ENCODE measurements at places on chromosomes 12 and 14.

- peak; percentile 77 for DNase-seq
These were observed 353.8 kb downstream of the AACS start for GRCh38 chr12:125418902-125419564.

DNA sequence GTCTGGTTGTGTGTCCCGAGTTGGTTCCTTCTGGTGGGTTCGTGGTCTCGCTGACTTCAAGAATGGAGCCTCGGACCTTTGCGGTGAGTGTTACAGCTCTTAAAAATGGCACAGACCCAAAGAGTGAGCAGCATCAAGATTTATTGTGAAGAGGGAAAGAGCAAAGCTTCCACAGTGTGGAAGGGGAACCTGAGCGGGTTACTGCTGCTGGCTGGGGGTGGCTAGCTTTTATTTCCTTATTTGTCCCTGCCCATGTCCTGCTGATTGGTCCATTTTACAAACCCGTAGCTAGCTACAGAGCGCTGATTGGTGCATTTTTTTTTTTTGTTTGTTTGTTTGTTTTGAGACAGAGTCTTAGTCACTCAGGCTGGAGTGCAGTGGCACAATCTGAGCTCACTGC lies 29.3 kb downstream of the FGF6 start:
- no peak for DNase-seq

- peak; percentile 32 for DNase-seq
These were observed 1598.3 kb downstream of the AACS start for GRCh38 chr12:126663304-126664094.

DNA sequence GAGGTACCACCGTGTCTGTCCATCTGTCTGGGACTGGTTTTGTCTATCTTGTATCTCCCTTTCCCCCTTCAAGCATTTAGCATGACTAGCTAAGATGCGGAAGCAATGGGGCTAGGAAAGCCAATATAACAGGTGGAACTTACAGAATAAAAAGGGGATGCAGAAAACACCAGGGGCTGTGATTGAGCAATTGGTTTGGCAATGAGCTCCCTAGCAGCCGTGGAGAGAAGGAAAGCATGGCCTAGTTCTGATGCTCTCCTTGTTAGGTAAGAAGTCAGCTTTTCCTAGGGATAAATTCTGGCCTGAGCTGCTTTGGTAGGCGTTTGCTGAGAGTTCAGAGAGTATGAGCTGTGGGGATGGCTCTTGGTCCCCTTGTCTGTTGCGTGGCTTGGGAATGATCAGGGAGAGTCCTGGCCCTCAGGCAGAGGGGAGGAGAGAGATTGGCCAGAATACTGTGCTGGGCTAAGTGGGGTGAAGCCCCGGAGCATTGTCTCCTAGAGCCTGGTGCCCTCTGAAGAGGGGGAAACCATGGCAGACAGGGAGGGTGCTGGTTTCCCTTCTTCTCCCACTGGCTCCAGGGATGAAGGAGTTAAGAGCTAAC lies 7.1 kb downstream of the SETD1B start:
- no peak for DNase-seq

DNA sequence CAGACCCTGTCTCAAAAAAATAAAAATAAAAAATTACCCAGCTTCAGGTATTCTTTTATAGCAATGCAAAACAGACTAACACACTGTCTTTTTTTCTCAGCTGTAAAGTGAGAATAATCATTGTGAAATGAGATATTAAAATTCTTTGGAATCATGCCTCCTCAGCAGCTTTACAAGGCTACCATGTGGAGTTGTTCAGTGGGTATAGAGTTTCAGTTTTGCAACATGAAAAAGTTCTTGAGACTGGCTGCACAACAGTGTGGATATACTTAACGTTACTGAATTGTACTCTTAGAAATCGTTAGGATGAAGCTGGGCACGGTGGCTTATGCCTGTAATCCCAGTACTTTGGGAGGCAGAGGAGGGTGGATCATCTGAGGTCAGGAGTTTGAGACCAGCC lies 15.7 kb upstream of the MAPKAPK5 start:
- no peak for DNase-seq

GRCh38 chr12:120783197-120783596 lies 57.6 kb downstream of the ACADS start:
- no peak for DNase-seq

GRCh38 chr12:81094718-81095360 lies 17.0 kb downstream of the ACSS3 start:
- no peak for DNase-seq

DNA sequence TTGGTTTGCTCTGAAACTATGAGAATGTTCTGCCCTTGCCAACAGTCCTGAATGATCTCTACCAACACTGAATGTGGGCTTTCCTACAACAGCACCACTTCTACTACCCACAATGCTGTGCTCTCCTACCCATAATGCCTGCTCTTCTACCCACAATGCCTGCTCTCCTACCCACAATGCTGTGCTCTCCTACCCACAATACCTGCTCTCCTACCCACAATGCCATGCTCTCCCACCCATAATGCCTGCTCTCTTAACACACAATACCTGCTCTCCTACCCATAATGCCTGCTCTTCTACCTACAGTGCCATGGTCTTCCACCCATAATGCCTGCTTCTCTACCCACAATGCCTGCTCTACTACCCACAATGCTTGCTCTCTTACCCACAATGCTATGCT lies 92.3 kb downstream of the KCNK13 start:
- DNase-seq = no peak

DNA sequence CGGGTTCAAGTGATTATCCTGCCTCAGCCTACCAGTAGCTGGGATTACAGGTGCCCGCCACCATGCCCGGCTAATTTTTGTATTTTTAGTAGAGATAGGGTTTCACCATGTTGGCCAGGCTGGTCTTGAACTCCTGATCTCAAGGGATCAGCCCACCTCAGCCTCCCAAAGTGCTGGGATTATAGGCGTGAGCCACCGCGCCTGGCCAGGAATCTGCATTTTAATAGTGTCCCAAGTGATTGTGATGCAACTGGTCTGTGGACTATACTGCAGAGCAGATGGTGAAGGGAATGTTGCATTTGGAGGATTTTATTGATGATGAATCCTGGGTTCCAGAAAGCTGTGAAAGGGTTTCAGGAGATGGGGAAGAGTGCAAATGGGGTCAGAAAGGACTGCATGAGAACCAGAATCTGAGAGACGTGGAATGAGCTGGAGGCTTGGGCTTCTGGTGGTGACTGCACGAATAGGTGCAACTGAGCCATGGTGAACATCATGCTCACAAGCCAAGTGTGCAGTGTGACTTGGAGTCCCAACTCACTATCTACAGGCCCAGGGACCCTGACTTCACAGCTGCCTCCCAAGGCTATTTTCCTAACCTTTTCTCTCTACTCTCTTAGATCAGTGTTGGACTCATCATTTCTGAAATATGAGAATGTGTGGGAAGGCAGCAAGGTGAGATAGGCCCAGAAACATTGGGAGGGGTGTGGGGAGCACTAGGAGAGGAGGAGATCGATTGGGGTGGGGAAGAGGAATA lies 4.5 kb downstream of the RPS26 start:
- DNase-seq = no peak

GRCh38 chr12:47766502-47767215 lies 6.4 kb upstream of the SLC48A1 start:
- DNase-seq = peak; percentile 34

GRCh38 chr12:128513831-128514230 lies 246.9 kb downstream of the TMEM132C start:
- no peak for DNase-seq

DNA sequence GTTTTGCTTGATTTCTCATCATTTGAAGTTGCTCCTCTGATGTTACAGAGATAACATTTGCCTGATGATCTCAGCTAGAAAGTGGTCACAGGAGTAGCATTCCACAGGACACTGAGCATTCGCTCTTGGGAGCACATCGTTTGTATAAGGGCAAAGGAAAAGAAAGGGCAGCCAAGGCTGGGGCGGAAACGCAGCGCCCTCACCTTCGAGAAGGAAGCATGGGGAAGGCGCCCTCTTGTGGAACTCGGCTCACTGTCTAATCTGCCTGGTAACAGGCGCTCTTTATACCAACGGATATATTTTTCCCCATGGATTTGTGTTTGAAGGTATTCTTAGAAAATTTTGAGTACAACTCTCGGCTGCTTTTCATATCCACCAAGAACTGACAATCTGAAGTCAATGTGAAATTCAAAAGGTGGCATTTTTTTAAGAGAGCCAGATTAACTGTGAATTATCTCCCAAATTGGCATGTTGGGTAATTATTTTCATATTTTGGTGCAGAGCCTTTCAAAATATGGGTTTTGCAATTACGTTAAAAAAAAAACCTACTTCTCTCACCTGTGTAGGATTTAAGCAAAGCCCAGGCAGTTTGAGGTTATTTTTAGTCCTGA lies 172.7 kb downstream of the CAND1 start:
- DNase-seq = peak; percentile 85

DNA sequence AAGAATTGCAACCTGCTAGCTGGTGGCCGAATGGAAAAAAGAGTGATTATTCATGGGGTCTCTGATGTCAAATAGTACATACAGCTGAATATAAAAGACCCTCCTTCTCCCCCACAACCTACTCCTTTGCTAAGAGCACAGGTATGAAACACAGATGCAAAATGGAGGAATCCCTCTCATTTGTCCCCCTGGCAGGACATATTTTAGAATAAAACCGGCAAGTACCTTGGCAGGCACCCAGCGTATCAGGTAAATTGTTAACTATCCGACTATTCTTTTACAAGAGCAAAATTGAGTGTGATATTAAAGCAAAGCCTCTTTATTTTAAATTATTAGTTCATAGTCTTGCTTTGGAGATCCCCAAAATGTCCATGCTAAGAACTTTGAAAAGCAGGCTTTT lies 73.7 kb upstream of the USP44 start:
- no peak for DNase-seq

GRCh38 chr14:103916636-103917262 lies 11.5 kb upstream of the TDRD9 start:
- DNase-seq = no peak

GRCh38 chr14:23094666-23095195 lies at the start of gene ACIN1:
Gene ACIN1, minus strand, starts transcription at chr14:23095136. Its CDS starts 24 bp downstream, at chr14:23095112.
- DNase-seq = peak; percentile 94

DNA sequence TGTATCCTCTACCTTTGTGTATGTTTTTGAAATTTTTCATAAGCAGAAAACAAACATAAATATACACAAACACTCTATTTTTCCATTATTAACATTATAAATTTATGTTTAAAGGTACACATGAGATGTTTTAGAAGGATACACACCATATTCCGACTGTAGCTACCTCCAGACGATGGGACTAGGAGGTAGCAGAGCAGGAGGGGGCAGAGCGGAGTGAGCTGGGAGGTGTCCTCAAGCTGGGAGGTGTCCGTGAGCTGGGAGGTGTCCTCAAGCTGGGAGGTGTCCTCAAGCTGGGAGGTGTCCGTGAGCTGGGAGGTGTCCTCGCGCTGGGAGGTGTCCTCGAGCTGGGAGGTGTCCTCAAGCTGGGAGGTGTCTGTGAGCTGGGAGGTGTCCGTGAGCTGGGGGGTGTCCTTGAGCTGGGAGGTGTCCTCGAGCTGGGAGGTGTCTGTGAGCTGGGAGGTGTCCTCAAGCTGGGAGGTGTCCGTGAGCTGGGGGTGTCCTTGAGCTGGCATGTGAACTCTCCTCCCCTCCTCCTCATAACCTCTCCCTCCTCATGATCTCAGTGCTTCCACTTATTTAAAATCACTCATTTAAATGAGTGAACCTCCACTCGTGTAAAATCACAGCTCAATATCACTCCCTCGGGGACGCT lies 346.9 kb upstream of the SFSWAP start:
- no peak for DNase-seq

- no peak for DNase-seq
These were observed 248.5 kb downstream of the RERGL start for GRCh38 chr12:17841496-17841895.

DNA sequence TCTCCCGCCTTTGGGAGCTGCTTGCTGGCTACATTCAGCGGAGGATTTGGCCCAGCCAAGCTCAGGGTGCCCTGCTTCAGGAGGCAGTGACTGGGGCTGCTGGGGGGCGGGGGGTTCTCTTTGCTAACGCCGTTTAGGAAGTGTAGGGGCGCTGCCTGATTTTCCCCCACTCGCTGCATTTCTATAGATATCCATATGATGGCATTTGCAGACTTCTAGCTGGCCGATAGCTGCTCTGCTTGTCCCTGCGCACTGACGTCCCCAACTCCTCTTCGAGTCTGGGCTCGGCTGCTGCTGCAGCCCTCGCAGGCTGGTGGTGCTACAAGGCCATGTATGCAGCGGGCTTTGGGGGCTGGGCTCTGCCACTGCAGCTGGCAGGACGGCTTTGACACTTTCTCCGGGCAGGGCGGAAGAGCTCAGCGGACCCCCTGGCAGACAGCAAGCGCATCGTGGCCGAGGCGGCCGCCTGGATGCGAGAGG lies 3.1 kb downstream of the LRFN5 start:
- no peak for DNase-seq

- DNase-seq = no peak
These were observed 28.4 kb downstream of the HSPB8 start for GRCh38 chr12:119207063-119207560.

DNA sequence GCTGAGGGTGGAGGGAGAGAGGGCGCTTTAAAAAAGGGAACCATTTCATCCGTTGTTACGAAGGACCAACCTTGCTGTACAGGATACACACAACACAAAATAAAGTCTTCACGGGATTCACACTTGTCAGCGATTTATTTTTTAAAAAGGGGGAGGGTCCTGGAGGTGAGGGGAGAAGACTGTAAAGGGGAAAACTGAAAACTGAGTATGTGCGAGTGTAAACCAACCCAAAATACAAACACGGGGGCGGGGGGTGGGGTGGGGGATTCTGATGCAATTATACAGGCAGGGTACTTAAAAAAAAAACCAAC lies 499 bp upstream of the PRKAG1 start:
- no peak for DNase-seq

DNA sequence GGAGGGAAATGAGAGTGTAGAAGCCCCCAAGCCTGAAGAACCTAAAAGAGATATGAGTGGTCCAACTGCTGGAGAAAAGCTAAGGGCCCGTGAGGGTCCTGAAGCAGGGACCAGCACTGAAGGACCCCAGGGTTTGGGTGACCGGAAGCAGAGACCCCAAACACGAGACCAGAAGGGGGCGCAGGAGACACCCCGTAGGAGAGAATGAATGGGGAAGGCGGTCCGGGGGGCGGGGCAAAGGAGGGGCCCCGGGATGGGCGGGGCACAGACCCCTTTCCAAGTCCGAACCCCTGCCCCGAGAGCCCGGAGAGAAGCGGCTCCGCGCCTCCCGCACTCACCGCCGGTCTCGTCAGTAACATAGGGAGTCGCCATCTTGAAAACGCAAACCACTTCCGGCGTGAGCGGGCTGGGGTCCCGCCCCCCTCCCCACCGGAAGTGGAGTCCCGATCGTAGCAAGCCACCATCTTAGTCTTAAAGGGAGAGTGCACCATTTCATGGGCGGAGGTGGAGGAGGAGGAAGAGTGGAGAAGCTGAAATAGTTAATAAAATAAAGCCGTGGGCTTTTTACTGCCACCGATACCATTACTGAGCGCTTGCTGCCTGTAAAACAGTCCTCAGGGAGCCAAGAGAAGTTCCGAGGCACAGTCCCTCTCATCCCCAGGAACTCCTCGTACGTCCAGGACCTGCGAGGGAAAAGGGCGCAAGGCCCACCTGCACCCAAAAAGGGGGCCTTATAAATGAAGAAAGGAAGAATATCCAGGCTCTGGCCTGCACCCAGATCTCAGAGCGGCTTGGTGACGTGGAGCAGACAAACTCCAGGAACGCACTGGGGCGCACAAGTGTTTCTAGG lies 731 bp downstream of the PYM1 start:
- DNase-seq = peak; percentile 95
